ENCODE measurements at places on chromosomes 2 and 18.
A peak's percentile ranks its signal among the peaks of the same experiment; 100 is the strongest.

- DNase-seq, result no peak
Observed at GRCh38 chr18:36326771-36327170, 29.3 kb downstream of the FHOD3 start.

DNA sequence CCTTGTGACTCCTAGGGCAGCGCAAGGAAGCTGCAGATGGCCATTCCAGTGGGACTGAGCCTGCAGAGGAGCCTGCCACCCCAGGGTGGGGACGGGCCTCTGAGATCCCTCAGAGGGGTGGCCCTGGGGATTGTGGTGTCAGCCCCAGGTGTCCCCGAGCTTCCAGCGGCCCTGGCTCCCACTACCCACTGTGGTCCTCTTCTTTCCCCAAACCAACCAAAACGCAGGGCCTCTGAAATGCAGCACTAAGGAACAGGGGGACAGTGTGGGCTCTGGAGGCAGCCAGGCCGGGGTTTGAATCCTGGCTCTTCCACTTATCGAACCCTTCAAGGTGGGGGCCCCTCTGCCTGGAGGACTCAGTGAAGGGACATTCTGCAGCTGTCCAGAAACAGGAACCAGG is 32.7 kb downstream of the ATOH8 start:
- DNase-seq, result no peak

DNA sequence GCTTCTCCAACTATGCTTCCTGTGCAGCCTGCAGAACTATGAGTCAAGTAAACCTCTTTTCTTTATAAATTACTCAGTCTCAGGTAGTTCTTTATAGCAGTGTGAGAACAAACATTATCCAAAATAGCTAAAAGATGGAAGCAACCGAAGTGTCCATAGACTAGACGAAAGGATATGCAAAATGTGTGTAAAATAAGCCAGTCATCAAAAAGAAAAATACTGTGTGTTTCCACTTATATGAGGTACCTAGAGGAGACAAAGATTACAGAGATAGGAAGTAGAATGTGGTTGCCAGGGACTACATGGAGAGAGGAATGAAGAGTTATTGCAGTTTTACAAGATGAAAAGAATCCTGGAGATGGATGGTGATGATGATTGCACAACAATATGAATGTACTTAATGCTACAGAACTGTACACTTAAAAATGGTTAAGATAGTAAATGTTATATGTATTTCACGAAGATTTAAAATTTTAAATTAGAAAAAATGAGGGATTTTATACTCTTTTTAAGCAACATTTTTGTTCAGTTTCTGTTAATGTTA is 99.3 kb upstream of the FN1 start:
- no peak for DNase-seq

- DNase-seq, result no peak
Observed at GRCh38 chr2:136116813-136117390, 1.0 kb downstream of the CXCR4 start.

DNA sequence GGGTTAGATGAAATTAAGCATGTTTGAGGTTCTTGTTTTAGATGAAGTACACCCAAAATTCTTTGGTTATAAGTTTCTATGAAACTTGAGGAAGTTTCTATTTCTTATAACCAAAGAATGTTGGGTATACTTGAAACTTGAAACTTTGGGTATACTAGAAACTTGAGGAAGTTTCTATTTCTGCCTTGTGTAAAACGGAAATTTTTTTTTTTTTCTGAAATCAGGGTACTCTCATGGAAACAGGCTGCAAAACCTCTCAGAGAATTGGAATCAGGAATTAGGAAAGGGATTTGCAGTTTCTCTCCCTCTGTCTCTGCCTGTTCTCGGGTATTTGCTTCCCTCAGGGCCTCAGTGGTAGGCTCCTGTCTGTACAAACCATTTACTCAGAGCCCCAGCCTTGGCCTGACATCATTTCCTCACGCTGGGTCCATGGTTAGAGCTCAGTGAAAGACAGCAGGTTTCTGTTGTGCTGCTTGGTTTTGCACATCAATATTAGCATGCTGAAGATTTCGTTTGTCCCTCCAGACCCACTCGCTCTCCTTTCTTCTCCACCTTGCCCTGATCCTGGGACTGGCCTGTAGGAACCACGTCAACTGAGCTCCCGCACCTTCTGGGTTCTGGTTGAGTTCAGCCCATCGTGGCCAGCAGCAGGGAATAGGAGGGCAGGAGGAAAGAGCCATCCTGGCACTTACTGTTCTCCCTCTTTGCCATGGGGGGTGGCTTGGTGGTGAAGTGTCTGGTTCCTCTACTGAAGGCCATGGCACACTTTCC is 106.4 kb downstream of the POLR1A start:
- DNase-seq, result peak; percentile 36

DNA sequence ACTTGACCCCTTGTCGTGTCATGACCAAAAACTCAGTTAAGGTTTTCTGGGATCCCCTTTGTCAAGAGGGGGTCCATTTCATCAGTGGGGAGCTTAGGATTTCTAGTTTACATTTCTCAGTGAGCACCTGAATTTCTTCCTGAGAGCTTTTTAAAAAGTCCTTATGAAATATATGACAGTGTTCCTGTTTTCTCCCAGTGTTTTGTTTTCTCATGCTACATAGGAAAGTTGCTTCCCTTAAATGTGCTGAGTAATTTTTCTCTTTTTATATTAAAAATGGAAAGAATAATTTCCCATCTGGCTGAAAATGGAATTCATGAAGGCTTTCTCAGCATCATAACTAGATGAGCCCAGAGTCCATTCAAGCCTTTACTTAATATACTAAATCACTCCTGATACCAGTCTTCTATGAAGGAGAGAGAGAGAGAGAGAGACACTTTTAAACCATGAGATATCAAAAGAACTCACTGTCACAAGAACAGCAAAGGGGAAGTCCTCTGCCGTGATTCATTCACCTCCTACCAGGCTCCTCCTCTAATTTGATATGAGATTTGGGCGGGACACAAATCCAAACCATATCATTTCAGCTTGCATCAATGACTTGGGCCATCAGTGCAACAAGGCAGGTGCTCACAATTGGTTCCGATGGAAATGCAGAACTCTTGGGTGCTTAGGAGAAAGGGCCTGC is 61.1 kb downstream of the XRCC5 start:
- no peak for DNase-seq

DNA sequence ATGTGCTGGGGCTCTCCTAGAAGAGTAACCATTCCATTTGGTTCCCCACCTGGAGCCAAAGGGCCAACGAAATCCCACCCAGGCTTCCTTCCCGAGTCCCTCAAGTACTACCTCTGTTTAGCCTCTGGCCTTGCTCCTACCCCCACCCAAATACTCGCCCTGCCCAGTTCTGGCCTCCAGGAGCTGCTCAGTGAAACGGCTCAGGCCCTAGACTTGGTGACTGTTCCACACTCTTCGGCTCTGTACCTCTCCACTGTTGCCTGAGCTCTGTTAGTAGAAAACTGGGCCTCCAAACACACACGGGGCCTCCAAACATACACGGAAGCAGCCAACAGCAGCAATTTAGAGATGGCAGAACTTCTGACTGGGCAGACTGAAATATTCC is 4.2 kb downstream of the OTX1 start:
- DNase-seq, result no peak

DNA sequence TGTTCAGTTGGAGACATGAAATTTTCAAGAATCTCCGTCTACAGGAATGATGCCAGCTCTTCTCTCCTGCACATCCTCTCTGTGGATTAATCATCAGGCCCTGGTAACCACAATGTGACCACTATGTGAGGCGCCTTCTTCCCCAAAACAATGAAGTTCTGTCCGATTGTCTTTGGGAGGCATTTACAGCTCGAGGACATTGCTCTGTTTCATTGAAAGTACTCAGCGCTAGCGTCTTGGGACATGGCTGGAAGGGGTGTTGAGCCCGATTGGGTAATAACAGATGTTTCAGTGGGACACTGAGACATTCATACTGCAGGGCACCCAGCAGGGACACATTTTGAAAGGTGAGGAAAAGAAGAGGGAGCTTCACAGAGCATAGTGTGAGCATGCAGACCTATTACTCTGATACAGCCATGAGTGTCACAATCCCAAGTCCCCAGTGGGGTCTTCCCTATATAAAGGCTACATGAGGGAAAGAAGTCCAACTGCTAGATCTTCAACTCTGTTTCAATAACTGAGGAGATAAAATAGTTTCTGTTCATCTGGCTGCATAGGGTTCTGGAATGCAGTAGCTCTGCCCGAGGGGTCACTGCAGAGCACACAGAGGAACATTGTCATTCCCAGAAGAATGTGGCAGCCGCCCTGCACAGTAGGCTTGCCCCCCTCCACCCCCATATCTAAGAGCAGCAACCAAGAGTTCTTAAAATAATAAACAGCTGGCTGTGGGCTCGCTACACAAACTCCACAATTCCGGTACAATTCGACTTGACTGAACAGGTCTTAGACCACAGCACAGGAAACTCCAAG is 237.3 kb downstream of the OSR1 start:
- DNase-seq, result peak; percentile 85

DNA sequence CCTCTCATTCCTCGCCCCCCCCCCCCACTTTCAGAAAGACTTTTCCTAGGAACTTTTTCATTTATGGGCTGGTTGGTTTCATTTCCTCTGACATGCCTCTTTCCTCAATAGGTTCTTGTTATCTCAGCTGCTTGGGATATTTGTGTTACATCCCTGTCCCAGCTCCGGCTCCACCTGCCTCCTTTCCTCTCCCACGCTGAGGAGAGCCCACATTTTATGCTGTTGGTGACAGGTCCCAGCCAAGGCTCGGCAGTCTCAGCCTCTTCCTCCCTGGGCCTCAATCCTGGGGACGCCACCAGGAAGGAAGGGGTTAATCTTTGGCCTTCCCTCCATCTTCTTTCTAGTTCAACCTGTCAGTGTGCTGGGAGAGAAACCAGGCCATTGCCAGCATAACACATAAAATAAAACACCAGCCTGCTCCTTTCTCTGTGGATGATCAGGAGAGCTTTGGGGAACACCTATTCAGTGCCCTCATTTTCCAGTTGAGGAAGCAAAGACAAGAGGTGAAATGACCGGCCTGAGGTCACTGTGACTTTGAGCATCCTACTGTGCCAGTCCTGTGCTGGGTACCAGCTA is 216.9 kb upstream of the TNP1 start:
- no peak for DNase-seq

DNA sequence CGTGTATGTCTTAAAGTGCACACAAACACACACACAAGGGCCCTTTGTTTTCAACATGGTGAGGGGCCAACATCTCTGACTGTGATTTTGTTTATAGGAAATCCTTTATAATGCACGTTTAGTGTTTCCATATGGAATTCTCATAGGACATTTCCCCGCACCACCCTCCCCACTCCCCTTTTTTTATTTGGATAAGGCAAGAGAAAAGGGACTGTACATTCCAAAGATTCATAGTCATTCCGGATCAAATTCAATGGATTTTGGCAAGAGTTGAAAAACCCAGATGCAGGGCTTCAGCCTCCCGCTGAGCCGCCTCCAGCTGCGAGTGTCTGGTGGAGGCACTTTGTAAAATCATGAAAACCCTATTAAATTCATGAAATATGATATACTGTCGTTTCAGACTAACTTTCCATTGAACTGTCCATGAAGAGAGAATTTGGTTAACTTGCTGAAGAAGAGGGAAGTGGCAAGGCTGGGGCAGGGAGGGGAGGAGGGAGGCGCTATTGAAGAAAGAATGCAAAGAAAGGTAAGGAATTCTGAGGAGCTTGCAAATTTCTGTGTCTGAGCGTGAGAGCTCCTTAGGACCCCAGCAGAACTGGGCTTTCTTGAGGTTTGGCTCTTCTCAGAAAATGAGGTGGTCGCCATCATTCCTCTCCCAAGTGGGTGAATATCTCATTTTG is 25.8 kb upstream of the SLC14A2 start:
- DNase-seq, result peak; percentile 89

- peak; percentile 22 for DNase-seq
Observed at GRCh38 chr2:174263997-174264396, 15.7 kb upstream of the OLA1 start.

DNA sequence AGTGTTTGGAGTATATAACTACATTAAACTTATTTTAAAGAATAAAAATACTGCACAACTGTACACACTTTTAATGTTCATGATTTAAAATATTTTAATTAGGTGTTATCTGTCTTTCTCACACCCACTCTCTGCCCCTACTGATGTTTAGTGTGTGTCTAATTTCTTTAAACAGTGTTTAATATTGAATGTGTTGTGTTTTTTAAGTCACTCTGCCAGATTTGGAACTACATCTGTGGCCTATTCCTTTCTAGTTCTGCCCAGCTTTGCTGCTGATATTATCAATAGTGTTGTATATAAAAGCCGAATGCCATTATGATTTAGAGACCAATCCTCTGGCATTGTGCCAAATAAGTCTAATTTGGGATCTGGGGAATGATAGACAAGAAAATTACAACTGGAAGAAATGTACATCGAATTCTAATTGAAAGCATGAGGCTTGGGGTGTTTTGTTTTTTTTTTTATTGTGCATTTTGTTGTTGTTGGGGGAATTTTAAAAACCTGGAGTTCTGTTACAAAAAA is 398.0 kb downstream of the CPS1 start:
- no peak for DNase-seq

GRCh38 chr18:8960740-8961657 is 141.5 kb upstream of the NDUFV2 start:
- DNase-seq, result peak; percentile 78

GRCh38 chr18:10141559-10141958 is 227.7 kb downstream of the VAPA start:
- no peak for DNase-seq

DNA sequence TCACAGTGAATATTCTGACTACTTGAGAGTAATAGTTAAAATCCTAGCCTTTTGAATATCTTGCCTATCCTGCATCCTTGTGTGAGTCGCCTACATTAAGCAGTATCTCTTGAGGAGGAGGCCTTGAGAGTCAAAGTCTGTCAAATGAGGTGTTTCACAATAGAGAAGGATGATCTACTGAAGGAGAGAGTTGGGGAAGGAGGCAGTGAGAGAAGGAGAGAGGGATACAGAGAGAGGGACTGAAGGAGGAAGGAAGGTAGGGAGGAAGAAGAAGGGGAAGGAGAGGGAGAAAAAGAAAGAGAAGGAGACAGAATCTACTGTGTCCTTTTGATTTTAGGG is 123.6 kb upstream of the CYP26B1 start:
- no peak for DNase-seq

GRCh38 chr2:8098476-8099266 is 583.2 kb upstream of the ID2 start:
- no peak for DNase-seq
